Dorsolateral prefrontal cortex (tissue), 122 donors: ENCODE measurements at places on chromosomes 12 and 14. TPM values are rescaled to one million over a fixed set of nuclear protein-coding genes. Genes with fewer than 3 reads are reported as not detected.
A peak's percentile ranks its signal among the peaks of the same experiment; 100 is the strongest.

DNA sequence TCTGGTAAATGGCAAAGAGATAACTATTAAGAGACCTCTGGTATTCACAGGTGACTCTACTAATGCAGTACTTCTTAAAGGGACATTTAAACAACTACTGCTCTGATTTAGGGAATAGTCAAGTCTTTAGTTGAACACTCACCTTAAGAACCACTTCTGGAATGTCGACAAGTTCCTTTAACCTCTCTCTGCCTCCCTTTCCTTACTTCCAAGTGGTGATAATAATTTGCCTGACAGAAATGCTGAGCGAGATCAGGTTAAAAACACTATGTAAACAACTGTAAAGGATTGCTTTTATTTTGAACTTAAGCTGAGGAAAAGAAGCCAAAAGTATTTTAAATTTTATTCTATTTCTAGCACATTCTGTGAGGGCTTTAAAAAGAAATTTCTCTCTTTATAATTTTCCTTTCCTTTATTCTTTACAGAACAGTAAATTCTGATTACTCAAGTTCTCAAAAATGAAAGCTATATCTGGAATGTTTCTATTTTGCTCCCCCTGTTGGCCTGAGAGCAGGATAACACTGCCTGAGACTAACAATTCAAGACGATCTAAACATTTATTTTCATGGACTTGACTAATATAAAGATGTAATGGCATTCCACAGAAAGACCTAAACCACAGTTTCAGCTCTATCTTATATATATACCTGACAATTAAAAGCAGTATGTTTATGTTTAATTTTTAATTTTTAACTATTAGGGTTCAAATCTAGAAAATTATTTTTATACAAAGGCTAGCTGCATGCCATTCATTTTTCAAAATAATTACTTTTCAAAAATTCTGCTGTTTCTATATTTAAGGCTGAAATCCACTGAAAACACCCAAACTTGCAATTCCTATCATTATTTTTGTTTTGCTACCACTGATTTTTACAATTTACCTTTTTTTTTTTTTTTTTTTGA, 29.2 kb downstream of the ZCCHC8 start:
- no peak for DNase-seq

DNA sequence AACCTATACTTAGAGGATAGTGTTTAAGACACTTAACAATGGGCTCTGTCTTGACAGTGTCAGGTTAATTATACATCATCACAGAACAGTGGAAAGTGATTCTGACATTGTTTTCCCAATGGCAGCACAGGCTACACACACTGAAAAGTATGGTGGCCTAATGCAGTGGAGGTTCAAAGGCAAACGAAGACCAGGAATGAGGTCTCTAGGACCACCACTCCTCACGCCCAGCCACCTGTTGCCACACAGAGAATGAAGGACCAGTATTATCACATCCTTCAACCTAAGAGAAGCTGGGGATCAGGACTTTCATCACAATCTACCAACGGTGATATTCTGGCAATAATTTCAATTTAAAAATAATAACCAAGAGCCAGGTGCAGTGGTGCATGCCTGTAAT, 34.5 kb upstream of the CDK2AP1 start:
- DNase-seq, result no peak

GRCh38 chr12:106044773-106045172, 94.0 kb downstream of the NUAK1 start:
- DNase-seq, result no peak

DNA sequence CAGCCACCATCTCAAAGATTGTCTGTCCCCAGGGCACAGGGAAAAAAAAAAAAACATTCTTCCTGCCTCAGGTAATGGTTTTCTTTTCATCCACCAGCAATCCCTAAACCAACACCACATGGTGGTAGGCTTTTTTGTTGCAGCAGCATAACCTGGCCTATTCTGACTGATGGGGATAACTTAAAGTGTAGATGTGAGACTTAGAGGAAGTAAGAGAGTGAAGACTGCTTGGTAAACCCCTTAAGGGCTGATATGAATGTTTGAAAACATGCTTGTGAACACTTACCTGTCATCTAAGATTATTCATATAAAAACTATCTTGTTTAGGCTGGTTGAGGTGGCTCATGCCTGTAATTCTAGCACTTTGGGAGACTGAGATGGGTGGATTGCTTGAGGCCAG, 130.2 kb upstream of the RAP1B start:
- DNase-seq, result no peak

DNA sequence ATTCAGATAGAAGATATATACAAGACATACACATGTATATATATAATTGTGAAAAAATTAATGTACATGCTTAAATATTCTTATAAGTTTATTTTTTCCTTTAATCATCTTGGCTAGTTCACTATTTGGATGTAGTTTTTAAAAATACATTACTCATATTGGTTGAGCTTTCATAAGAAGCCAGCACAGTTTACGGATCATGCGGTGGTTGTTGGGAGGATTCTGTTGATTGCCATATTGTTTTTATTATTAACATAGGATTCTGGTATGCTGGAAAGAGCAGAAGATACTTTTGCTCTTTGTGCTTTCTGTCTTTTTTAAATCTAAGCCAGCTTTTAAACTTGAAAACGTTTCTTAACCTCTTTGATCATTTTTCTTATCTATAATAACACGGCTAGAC, 163.4 kb downstream of the OTOGL start:
- DNase-seq, result no peak

GRCh38 chr14:91737619-91738018, 5.7 kb upstream of the CATSPERB start:
- DNase-seq, result no peak

- DNase-seq, result no peak
These were observed 21.3 kb downstream of the SOS2 start for GRCh38 chr14:50210074-50210473.

- DNase-seq, result peak; percentile 56
These were observed 553 bp downstream of the CNPY2 start for GRCh38 chr12:56315249-56315621.

DNA sequence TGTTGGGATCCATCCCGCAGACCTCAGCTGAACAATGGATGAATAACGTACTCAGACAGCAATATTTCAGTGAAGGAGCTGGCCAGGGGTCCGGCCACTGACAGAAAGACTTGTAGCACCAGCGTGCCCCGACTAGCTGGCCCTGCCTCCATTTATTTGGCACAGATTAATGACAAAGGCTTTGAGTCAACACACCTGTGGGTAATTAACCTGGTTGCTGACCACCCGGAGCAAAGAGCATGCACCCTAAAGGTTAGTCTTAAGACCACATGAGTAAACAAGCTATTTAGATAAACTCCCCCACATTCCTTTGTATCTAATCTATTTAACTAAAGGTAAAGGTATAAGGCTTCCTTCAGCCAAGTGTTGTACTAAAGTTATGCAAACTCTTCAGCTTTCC, 868.6 kb downstream of the LRFN5 start:
- no peak for DNase-seq

- DNase-seq, result no peak
These were observed 28.3 kb downstream of the MLXIP start for GRCh38 chr12:122106843-122107242.

GRCh38 chr12:34347367-34347766, 325.1 kb downstream of the ALG10 start:
- DNase-seq, result no peak

GRCh38 chr12:122999986-123000420, 19.5 kb downstream of the ARL6IP4 start:
- DNase-seq, result no peak

GRCh38 chr14:69259527-69260189, at the start of gene GALNT16:
Gene GALNT16 (plus strand): TSS chr14:69260158. CDS start chr14:69260291, 133 bp downstream.
- peak; percentile 44 for DNase-seq

GRCh38 chr12:16155938-16156337, 121.5 kb downstream of the SLC15A5 start:
- no peak for DNase-seq

- DNase-seq, result no peak
These were observed 43.0 kb downstream of the PDE3A start for GRCh38 chr12:20411345-20411744.

DNA sequence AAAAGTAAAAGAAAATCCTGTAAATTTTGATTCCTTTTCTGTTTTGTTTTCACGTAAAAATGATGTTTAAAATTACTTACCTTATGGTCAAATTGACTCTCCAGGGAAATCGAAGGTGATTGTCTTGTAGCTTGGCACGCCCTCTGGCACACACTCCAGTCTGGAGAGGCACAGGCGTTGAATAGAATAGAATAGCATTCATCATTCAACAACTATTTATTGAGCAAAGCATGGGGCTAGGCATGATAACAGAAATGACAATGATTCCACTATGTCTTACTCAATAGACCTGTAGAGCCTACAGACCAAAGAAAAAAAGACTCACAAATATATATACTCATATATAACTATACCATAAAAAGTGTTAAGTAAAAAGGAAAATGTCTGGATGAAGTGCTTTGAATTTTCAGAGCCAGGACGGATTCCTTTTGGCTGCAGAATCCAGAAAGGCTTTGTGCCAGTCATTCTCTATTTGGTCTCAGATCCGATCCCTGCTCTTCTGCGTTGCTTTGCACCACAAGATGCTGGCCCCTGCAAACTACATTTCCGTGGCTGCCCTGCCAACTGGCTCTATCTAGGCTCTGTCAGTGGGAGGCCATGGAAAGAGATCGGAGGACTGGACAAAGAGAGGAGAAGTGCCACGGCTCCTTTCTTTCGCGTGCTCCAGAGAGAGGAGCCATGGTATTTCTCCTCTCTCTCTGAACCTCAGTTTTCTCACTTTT, 231.8 kb downstream of the CRADD start:
- no peak for DNase-seq

GRCh38 chr12:11524446-11524845, 125.0 kb upstream of the ETV6 start:
- no peak for DNase-seq

GRCh38 chr12:93429448-93429847, 12.3 kb downstream of the UBE2N start:
- DNase-seq, result no peak

DNA sequence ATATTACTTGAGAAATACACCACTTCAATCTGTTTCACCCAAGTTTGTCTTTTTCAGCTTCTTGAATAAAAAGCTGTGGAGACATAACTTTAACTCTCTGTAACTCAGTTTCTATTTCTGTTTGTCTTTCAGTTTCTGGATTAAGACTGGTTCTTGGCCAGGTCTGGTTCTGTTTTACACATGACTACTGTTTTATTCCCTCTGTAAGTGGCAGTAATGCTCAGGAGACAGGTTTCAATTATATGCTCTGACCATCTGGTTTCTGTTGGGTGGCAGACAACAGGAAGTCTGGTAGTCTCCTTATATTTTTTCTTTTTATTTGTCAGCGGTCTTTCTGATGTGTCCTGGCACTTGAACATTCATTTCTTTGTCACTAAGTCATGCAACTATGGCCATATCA, 102.9 kb downstream of the RPS29 start:
- no peak for DNase-seq

GRCh38 chr14:104574536-104574935, 5.0 kb upstream of the C14orf180 start:
- no peak for DNase-seq

DNA sequence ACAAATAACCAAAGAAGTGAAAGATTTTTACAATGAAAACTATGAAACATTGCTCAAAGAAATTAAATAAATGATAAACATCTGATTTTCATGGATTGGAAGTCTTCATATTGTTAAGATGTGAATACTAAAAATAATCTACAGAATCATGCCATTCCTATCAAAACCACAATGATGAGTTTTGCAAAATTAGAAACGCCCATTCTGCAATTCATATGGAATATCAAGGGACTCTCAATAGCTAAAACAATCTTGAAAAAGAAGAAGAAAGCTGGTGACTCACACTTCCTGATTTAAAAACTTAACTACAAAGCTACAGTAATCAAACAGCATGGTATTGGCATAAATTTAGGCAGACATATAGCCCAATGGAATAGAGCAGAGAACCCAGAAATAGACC, 40.2 kb upstream of the CCT2 start:
- no peak for DNase-seq

POTEM gene
- total RNA-seq, result not detected

CPNE6 gene
- 72.9 TPM for total RNA-seq

PCED1B gene
- 1.9 TPM for total RNA-seq

HOXC6 gene
- not detected for total RNA-seq

TMEM30B gene
- 0.72 TPM for total RNA-seq

NTN4 gene
- total RNA-seq, result 35.6 TPM

PLCZ1 gene
- total RNA-seq, result not detected
